Panc1 (cell line): ENCODE measurements at places on chromosomes 5 and 9.

- DNase-seq: no peak
These were observed 149.9 kb downstream of the FAM114A2 start for GRCh38 chr5:153888781-153889180.

DNA sequence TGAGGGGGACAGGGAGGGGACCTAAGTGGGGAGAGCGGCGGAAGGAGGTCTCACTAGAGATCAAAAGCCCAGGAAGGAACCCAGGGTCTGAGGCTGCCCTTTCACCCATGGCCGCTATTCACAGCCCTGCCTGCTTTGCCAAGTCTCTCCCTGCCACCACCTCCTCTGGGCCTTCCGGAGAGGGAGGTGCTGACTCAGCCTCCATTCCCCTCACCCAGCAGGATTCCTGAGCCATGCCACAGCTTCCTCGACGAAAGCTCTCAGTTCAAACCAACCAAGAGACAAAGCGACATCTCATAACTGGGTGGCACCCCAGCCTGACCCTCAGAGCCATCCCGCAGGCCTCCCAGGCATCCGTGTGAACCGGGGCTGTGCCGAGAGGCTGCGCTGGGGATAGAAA lies 36.7 kb downstream of the PAX5 start:
- no peak for DNase-seq

GRCh38 chr5:96120120-96120519 lies 158.5 kb upstream of the ELL2 start:
- no peak for DNase-seq

DNA sequence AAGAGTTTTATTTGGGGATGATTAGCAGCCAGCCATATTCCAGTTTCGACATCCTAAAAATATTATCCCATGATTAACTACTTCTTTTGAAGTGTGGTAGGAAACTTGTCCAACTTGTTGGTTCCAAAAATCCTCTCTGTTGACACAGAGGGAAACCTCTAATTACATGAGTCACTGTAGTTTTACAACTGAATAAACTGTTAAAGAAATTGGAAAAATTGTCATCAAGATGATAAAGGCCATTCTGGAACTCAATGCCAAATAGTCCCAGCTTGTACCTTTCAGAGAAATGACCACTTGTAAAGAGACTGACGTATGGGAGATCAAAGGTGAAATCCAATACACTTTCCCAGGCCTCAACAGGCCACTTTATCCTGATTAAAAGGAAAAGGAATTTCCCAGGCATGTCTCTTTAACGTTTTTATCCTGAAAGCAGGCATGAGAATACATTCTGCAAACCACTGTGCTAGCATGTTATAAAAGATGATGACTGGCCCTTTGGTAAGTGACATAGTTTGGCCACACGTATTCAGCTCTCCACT lies 261.6 kb downstream of the GLIS3 start:
- DNase-seq: no peak

GRCh38 chr5:143402017-143402552 lies 1.4 kb downstream of the NR3C1 start:
- DNase-seq: no peak

DNA sequence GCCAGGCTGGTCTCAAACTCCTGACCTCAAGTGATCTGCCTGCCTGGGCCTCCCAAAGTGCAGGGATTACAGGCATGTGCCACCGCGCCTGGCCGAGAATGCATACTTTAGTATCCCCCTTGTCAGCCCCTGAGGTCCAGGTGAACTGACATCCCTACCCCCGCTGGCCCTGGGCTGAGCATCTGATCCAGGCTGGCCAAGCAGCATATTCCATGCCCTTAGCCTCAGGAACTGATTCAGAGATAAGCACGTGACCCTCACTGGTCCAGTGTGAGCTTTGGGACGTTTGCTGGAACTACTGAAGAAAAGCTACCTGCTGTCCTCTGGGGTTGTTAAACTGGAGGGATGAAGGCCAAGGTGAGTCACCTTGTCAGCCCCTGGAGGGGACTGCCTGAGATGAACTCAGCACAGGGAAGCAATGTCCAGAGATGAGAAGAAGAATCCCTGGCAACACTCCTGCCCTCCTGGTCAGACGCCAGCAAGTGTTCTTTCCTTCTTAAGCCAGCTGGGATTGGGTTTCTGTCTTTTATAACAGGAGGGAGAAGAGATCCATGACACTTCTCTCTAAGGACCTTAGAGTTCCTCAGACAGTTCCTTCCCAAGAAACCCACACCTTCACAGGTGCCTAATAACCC lies 59.1 kb upstream of the FBXW11 start:
- DNase-seq: no peak

- no peak for DNase-seq
These were observed 316.4 kb upstream of the TUSC1 start for GRCh38 chr9:25994605-25995004.

DNA sequence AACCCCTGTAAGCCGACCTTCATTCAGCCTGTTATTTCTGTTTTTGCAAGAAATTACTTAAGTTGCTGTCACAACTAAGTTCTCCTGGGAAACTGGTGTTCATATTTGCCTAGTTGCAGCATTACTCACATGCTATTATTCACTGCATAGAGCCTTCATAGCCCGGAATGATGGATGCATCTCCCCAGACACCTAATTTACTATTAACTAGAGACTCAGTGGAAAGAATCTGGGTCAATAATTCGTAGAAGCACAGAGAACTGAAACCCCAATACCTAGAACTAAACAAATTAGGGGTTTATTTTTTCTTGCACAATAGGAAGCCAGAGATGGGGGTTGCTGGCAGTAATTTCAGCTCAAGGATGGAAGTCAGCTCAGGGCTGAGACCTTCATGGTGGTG lies 45.7 kb upstream of the FAM170A start:
- DNase-seq: no peak

DNA sequence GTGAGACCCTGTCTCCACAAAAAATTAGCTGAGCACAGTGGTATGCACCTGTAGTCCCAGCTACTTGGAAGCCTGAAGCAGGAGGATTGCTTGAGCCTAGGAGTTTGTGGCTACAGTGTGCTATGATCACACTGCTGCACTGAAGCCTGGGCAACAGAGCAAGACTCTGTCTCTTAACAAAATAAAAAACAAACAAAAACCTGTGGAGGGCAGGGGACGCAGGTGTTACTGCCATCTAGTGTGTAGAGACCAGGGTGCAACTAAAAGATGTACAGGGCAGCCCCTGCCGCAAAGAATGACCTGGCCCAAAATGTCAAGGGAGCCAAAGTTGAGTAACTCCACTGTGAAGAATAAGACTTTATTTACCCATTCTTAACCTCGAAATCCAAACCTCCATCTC lies 27.1 kb downstream of the ASPN start:
- no peak for DNase-seq

DNA sequence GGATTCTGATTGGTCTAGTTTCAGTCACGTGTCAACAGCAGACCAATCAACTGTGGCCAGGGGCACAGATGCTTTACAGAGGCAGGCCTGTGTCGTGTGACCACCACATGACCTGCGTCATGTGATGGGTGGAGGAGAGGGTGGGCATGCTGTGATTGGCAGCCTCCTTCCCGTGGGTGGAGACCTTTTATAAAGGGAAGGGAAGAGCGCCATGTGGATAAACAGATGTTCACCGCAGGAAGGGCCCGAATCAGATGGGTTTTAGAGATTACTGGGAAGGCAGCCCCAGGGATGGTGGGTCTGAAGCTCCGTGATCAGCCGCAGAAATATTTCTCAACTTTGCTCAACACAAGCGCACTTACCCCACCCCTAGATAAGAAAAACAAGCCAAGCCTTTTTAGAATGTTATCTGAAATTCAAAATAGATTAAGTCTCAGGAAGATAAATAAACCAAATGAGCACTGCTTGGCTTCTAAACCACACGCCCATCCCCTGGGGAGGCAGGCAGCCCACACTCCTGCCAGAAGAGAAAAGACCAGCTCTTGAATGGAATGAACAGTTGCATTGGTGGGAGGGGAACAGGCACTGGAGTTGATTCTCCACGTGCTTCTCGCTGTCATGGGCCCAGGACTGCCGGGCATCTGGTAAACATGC lies 43.6 kb downstream of the ROPN1L start:
- DNase-seq: no peak

- DNase-seq: no peak
These were observed 236.4 kb upstream of the DAB2 start for GRCh38 chr5:39661026-39661779.

- no peak for DNase-seq
These were observed 2.5 kb downstream of the TNPO1 start for GRCh38 chr5:72818866-72819534.

GRCh38 chr9:128393970-128394369 lies 22.8 kb downstream of the URM1 start:
- no peak for DNase-seq

DNA sequence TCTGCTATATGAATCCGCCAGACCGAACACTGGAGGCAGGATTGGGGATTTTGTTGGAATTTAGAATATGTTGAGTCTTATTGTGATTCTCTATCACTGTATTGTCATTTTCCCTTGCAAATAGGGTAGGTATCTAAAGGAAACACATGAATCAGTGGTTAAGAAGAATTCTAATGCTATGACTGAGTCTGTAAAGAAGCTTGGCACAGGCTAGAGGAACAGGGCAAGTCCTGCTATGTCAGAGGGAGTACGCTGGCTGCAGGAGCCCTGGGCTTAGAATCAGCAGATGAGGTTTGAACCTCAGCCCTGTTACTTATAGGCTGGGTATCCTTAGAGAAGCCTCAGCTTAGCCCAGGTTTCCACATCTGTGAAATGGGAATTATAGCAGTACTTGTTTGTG lies 198.1 kb downstream of the NR3C1 start:
- no peak for DNase-seq

DNA sequence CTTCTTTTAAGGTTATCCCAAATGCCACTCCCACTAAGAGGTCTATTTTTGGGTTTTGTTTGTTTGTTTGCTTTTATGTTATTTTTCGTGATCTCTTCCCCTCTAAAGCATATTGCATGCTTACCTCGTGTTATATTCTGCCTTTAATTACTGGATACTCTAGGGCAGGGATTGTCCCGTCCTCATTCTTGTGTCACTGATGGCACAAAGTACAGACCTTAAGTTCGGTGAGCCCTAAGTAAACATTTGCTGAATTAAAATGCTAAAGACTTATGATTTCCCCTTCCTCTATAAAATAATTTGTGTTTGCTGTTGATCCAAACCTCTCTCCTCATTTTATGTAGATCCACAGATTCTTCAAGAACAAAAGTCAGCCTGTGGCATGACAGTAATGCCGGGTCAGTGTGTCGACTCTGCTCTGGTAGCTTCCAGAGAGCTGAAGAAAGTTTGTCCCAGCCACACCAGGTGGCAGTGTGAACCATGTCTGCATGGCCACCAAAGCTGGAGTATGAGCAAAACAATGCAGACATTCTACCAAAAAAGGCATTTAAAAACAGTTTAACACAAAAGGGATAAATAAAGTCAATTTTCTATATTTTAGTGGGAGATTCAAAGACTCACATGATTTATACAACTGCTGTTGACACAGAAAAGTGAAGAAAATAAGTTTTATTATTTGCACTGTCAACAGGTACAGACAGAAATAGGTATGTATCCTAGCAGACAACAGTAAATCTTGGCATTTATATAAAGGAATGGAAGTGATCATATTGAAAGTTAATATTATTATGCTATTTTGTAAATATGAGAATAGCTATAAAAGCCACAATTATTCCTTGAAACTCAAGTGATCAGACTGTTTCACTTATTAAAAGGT lies 17.9 kb upstream of the POC5 start:
- DNase-seq: no peak

GRCh38 chr5:162785673-162786072 lies 651.7 kb upstream of the CCNG1 start:
- DNase-seq: no peak

DNA sequence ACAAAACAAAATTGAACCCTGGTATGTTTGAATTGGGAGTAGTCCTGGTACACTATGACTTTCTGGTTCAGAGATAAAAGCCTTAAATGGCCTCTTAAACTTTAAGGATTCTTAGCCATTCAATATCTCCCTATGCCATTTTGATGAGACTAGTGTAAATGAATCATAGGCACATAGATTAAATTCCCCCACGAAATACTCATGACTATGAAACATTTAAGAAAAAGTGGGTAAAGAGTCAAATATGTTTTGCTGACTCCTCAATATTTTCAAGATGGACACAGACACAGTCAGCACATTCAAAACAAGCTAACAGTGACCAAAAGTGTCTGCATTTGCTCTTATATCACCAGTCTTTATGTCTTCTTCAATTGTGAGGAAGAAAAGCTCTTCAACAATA lies 278.3 kb downstream of the PDE4D start:
- DNase-seq: no peak

DNA sequence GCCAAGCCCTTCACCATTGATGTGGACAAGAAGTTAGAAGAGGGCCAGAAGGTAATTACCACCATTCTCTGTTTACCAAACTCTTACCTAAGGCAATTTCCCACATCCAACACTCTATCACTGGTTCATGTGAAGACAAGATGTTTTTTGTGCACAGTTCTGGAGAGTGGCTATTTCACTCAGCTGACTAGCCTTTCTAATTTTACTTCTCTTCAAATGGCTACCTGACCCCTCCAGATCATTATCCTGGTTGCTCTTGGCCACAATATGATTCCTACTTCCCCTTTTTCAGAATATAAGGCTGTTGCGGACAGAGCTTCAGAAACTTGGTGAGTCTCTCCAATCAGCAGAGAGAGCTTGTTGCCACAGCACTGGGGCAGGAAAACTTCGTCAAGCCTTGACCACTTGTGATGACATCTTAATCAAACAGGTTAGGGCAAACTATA lies 7.1 kb downstream of the KIF20A start:
- DNase-seq: no peak

- no peak for DNase-seq
These were observed 2.7 kb downstream of the GNAQ start for GRCh38 chr9:78028926-78029325.

DNA sequence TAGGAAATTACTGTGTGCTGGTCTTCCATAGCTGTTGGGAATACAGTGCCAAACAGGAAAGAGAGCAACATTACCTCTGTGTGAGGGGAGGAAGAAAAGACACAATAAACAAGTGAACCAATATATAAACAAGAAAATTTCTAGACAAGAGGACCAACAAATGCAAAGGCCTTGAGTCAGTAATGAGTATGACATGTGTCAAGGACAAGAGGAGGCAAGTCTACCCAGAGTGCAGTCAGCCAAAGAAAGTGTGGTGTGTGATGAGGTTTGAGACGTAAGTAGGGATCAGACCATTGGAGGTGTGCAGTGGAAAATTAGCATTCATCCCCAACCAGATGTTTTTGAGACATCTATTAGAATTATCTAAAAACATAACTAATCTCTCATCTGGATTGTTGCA lies 69.5 kb upstream of the CDH6 start:
- DNase-seq: no peak

DNA sequence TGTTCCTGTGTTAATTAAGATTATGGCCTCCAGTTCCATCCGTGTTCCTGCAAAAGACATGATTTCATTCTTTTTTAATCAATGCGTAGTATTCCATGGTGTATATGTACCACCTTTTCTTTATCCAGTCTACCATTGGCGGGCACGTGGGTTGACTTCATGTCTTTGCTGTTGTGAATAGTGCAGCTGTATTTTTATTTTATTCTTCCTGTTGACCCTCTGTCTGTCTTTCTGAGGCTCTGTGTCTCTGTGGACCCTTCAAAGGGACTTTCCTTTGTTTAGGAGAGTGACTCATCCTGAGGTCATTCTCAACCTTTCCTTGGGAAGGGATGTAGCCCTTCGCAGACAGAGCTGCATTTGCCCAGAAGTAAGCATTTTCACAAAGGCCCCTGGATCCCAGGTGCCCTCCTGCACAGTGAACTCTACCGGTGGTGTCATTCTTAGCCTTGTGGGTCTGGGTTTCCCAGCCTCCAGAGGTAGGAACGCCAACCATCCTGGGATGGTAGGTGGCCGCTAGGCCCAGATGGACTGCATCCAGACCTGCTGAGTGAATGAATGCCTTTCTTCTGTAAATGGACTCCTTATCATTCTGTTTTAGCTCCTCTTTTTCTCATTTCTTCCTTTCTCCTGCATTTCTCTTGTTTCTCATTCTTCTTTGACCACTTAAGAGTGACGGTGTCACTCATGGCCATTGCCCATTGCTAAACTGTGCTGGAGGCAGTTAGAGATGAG lies 22.4 kb downstream of the TRIO start:
- no peak for DNase-seq
